ENCODE measurements at places on chromosomes 11 and 22.

- no peak for DNase-seq
Observed at GRCh38 chr11:69152733-69153421, 2.9 kb upstream of the SMIM38 start.

GRCh38 chr11:7648264-7648663 is 25.0 kb downstream of the CYB5R2 start:
- no peak for DNase-seq

DNA sequence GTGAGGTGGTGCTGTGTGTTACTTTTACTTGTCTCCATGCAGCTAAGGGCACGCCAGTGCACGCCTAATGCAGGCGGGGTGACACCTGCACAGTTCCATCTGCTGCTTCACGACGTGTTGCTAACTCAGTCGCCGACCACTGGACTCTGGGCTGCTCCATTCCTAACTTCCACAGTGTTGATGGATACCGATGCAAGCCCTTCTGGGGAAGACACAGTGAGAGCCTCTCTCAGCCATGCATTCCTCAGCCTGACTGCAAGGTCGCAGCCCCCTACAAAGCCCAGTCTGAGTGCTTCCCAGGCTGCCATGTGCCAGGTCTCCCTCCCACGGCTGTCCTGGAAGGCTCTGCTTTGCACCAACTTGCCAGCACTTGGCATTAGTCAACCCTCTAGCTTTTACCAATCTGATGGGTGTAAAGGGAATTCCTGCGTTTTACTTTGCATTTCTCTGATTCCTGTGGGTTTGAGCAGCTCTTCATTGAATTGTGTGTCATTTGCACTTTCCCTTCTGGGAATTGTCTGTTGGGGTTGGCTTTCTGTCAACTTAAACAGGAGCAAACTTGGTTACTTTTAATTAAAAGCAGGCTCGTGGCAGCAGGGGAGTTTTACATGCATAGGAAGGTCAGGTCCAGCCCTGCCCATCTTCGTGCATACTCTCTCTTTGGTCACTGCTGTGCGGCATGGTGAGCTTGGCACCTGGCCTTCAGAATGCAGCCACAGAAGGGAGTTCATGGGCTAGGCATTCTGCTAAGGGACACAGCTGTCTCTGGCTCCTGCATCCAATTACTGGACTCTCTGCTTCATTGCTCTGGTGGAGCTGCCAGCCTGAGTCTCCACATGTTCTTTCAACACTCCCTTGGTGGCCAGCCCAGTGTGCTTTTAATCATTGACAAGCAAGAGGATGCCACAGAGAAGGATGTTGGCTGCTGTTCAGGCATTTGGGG is 34.6 kb upstream of the SHANK2 start:
- DNase-seq = peak; percentile 94

- DNase-seq = peak; percentile 83
Observed at GRCh38 chr11:120400564-120401364, 64.6 kb downstream of the ARHGEF12 start.

DNA sequence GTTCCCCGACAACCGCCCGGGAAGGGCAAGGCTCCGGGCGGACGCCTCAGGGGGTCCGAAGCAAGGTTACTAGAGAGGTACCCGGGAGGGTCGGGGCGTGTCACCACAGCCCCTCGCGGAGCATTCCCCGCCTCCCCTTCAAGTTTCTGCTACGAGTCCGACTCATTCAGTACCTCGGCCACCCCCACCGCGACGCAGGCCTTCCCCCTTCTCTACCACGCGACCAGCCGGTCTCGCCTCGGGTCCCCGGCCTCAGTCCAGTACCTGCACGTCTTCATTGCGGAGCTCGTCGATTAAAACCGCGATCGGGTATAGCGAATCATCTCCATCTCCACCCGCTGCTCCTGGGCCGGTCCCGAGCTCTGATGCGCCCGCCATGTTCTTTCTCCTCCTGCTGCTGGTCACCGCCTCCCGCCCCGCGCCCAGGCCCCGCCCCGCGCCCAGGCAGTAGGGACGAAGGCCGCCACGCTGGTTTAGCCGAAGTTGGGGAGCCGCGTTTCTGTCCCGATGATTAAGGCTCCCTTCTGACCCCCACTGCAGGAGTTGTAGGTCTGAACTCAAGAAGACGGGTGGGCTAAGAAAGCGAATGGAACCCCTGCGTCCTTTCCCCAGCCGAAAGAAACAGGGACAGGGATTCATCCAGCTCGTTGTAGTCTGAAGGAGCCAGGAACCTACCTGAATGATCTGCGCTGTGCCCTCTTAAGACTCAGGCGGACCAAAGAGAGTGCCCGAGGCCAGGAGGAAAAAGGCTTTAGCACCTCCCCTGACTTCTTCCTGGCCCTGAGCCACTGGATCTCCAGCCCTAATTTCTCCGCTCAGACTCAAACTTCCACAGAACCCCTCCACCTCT is at the start of gene PPP2R1B:
Gene PPP2R1B, minus strand, starts transcription at position 406 of the 850 bp plus-strand sequence. Its CDS starts 28 bp downstream, at position 378.
- peak; percentile 18 for DNase-seq

DNA sequence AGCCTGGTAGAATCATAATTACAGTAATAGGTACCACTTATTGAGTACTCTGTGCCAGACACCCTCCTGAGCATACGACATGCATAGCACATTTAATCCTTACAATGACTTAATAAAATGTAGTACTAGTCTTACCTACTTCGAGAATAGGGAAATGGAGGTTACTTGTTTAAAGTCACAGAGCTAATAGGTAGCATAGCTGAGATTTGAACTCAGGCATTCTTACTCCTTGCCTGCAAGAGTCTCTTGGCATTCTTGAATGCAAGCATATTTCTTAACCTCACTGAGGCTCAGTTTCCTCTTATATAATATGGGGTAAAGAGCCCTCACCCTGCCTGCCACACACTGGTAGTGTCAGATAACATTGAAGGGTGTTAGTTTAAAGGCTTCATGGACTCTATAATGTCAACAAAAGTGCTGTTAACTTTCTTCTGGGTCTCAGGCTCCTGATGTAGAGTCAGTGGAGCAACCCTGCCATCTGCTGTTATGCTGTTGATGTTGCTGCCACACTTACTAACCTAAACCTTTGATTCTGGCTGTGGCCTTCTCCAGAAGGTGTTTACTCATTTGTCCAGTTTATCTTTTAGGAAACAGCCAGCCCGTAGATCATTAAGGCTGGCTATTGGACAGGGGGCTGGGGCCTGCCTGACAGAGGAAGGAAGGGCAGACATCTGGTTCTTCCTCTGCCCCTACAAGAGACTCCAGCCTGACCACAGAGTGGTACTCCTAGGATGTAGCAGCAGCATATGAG is 18.9 kb downstream of the LIMK2 start:
- DNase-seq = no peak

DNA sequence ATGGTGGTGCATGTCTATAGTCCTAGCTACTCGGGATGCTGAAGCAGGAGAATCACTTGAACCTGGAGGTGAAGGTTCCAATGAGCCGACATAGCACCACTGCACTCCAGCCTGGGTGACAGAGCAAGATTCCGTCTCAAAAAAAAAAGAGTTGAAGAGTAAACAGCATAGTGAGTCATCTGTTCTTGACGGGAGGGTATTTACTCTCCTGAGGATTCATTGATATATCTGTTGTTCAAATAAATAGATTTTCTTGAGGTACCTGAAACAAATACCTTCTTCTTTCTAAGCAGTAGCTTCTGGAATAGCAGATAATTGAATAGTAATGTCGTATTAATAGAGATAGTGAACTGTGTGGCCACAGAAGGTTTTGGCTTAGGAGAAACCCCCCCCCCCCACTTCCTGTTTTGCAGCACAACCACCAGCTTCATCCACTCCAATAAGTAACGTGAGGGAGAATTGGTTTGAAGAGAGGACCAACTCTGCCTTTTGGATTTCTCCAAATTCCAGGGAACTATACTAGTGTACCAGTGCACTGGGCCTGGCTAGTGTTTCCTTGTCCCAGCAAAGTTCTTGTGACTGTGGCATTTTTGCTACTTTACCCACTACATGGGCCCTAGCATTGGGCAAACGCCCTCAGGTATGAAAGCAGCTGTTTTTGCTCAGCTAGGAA is 90.0 kb downstream of the PRMT3 start:
- DNase-seq = no peak

DNA sequence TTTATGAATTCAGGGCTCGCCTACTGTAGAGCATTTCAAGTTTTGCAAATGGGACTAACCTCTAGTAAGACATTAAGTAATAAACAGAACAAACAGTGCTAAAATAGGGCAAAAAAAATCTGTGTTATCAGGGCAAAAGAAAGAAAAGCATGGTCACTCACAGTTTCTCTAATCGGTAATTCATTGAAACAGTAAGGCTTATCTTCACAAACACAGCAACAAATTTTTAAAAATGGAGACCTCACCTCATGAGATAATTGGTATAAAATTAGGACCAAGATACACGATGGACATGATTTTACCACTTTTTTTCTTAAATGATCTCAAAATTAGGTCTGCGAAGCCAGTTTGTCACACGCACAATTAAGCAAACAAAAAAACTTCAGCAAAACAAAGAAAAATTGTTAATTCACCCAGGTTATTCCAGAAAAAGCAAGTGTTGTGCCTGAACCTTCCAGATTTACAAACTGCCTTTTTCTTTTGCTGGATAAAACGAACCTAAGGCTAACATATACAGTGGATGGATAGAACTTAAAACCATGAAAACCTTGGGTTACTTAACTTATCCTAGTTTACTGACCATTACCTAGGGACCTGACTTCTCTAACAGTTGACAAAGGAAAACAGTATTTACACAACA is 1.4 kb downstream of the TMEM123 start:
- DNase-seq = no peak

DNA sequence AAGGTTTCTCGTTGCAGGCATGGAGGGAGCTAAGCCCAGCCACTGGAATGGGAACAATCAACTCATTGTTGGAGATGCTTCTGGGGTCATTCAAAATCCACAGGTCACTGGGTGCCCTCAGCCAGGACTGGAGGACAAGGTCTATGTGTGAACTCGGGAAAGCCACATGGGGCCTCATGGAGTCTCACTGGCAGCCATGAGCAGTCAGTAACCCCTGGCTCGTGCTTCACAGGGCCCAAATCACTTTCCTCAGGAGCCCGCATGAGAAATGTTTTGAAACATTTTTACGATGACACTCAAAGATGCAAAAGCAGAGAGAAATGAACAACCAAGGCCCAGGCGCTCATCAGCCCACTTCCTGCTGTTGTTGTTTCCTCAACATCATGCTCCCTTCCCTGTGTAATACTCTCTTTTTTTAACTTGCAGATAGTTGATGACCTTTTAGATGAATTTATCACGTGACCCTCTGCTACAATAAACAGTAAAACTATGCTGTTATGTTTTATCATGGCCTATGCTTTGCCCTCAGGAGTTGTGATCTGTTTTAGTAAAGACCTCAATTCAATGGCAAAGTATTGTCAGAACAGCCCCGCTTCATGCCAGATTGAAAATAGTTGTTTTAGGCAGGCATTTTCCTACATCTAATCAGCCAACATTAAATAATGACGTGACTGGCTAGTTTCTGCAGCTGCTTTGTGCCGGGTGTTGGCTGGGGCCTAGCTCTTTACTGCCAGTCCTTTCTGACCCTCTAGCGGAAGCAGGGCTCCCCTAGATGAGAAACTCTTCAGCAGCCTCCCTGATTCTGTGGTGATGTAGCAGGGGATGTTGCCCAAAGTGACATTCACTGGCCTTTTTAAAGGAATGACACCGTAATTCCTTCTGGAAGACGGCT is 39.7 kb downstream of the ADAMTS15 start:
- no peak for DNase-seq

DNA sequence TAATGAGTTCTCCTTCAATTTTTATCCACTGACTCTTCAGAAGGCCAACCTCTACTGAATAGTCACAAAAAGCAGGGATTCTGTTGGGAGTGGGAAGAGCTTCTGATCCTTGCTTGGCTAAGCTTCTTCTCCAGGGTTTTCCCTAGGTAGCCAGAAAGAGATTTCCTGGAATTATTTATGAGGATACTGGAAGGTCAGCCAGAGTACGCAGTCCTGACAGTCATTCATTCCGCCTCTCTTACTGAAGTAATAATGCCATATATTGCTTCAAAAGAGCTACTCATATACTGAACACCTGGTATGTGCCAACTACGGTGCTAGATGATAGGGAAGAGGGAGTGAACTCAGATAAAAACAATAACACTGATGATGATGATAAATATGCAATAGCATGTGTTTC is 116.1 kb downstream of the CCDC34 start:
- no peak for DNase-seq

GRCh38 chr11:69963533-69964246 is 114.4 kb upstream of the ANO1 start:
- DNase-seq = no peak

DNA sequence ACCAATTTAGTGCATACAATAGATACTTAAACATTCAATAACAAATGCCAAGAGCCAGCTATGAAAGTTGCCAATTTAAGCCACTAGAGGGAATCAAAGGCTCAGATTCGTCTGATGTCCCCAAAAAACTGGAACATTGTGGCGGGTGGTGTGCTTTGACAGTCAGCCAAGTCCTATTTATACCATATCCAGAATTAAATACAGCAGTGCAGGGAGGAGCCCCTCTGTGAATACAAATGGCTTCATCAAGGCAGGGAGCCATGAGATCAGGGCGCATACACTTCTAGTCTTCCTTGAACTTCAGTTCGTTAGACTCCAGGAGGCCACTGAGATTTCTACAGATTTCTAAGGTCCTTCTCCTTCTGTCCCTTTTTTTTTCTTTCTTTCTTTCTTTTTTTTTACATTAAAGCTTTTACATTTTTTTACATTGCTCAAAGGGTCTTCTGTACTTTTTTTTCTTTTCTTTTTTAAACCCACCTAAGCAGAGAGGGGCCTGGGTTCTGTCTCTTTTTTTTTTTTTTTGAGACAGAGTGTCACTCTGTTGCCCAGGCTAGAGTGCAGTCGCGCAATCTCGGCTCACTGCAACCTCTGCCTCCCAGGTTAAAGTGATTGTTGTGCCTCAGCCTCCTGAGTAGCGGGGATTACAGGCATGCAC is 41.5 kb upstream of the HSPA8 start:
- DNase-seq = peak; percentile 30

GRCh38 chr22:33803371-33804282 is 116.6 kb downstream of the LARGE1 start:
- no peak for DNase-seq

DNA sequence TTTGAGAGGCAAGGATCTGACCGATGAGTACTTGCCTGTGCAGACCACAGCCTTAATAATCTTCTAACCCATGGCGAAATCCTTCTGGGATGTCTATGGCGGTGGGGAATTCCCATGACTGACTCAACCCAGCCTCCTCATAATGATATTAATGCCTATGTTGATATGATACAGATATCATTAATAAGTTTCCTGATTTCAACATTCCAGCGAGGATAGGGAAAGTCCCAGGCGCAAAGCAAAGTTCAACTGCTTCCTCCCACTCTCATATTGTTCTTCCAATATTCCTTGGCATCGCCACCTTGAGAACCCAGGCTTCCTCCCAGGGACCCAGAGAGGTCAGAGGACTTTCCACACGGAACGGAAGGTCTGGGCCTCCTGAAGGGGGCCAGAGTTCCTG is 110.3 kb upstream of the TMEM45B start:
- DNase-seq = no peak

GRCh38 chr22:36198536-36198935 is 3.1 kb downstream of the APOL4 start:
- no peak for DNase-seq

- DNase-seq = no peak
Observed at GRCh38 chr11:75705541-75705940, 12.1 kb upstream of the MOGAT2 start.

- no peak for DNase-seq
Observed at GRCh38 chr11:47328449-47329390, 23.8 kb downstream of the MYBPC3 start.

GRCh38 chr11:2293531-2293971 is 8.2 kb downstream of the C11orf21 start:
- no peak for DNase-seq

All from brain pericyte (primary cell).